Hepatocyte (in vitro differentiated cells): ENCODE measurements at places on chromosomes 2 and 18. TPM values are rescaled to one million over a fixed set of nuclear protein-coding genes. Genes with fewer than 3 reads are reported as not detected.

INHBB gene
- total RNA-seq: 4.4 and 6.6 TPM in 2 replicates

ABCB11 gene
- 7.3 and 9.2 TPM in 2 replicates for total RNA-seq

PDE1A gene
- 4.7 TPM in 2 replicates for total RNA-seq

NYAP2 gene
- total RNA-seq: 0.37 and 1.0 TPM in 2 replicates

GRCh38 chr2:201191132-201191875 lies 8.4 kb downstream of the CASP10 start:
- DNase-seq: peak; percentile 50

DNA sequence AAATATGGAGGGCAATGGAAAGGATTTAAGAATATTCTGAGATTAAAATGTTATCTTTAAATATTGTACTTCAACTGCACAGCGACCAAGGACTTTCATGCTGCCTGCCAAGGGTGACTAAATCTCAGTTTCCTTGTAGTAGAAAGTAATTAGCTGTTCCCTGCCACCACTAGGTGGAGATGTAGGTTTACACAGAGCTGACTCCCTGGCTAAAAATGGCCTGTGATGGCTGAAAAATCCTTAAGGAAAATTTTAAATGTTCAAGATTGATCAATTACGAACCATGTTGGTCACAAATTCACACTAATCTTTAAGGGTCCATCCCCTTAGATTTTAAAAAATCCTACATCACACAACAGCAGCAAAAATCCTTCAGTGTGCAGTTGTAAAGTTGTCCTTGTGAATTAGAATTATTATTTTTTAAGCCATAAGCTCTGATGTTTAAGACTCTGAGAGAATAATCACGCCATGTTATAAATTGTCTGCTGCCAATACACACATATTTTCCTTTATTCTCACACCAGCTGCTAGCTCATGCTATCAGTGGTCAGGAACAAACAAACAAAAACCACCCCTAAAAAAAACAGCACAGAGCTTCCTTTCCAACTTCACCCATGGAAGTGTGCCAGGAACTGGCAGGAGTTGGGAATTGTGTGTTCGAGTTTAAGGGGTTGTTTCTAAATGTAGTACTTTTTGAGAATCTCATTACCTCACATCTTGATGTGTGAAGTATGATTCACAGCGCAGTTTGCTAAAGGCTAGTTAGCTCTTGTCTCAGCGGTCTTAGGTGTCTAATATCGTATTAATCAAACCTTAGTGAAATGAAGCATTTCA lies 399.8 kb downstream of the TMEM182 start:
- DNase-seq: peak; percentile 77

DNA sequence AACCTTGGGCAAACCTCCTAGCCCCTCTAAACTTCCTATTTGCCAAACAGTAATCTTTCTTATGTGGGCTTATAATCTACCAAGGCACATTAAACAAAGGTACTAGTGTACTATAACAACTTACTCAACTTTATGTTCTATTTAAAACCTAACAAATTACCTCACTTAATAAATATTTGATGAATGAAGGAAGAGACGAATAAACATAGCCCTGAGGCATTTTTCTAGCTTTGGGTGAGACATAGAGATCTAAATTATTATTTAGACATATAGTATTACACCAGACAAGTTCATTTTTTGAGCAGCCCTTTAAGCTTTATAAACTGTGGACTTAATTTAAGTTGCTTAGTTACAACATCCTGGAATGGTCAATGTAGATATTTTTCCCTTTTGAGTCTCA lies 104.6 kb downstream of the UNC80 start:
- DNase-seq: no peak

GRCh38 chr18:21191596-21192307 lies 50.3 kb upstream of the GREB1L start:
- DNase-seq: peak; percentile 82

DNA sequence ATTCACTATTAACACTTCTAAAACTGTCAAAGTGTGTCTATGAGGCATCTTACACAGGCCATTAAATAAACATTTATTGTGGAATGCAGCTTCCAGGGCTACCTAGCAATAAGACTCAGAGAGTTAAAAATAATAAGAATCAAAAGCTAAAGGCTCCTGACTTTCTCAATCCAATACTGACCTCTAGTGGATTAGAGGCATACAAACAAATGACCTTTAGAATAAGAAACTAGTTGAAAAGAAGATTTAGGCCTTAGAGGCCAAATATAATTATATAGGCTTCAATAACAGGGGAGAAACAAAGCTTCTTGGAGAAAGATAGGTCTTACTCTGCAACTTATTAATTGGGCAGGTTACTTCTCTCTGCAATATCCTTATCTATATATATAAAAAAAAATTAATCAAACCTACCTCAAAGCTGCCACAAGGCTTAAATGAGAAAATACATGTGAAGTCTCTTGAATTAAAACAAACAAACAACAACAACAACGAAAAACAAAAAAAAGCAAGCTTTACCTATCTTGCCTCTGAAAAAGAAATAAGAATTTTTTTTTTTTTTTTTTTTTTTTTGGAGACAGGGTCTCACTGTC lies 246.1 kb downstream of the EXOC6B start:
- peak; percentile 32 for DNase-seq

DNA sequence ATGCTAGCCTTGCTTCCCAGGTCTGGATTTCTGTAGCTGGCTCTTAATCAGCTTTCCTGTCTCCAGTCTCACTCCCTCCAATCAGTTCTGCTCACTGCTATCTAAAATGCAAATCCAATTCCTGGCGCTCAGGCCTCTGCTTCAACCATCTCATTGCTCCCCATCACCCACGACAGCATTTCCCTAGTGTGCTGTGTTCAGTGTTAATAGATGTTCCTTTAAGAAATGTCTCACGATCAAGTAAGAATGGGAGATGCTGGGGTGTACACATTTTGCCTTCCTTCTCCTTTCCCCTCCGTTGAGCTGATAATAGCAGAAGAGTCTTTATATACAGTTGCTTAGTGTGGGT lies 1.6 kb upstream of the PUM2 start:
- peak; percentile 31 for DNase-seq
